ENCODE measurements at places on chromosomes 16 and 17.

DNA sequence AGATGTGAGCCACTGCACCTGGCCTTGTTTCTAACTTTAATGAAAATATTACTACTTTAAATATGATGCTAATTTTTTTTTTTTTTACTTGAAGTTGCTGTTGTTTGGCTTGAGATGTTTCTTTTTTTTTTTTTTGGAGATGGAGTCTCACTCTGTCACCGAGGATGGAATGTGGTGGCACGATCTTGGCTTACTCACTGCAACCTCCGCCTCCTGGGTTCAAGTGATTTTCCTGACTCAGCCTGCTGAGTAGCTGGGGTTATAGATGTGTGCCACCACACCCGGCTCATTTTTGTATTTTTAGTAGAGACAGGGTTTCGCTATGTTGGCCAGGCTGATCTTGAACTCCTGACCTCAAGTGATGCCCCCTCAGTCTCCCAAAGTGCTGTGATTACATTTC, 23.6 kb downstream of the IGSF6 start:
- DNase-seq: no peak

DNA sequence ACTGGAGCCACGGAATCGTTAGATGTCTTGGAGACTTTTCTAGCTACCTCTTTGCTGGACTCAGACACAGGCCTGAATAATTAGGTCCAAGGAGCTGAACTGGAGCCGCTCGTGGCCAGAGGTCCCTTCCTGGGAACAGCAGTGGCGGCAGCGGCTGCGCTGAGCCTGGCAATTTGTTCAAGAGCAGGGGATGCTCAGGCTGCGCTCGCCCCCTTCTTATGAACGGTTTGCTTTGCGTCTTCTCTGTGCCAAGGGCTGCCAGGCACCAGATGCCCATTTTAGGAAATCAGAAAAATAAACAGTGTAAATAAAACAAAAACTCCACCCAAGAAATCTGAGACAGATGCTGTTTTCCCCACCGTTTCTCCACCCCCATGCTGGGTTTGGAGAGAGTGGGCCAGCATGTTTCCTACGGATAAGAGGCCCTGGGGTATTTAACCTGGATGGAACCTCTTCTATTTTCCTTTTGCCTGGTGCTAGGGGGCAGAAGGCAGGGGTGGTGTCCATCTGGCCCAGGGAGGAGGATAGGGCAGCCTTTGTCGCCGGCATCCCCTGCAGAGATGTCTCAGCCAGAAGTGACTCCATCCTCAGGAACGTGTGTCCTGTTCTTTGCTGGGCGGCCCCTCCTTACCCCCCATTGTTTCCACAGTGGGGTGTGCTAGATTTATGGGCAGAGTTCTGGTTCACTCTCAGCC, 163.4 kb downstream of the SEC14L1 start:
- no peak for DNase-seq

DNA sequence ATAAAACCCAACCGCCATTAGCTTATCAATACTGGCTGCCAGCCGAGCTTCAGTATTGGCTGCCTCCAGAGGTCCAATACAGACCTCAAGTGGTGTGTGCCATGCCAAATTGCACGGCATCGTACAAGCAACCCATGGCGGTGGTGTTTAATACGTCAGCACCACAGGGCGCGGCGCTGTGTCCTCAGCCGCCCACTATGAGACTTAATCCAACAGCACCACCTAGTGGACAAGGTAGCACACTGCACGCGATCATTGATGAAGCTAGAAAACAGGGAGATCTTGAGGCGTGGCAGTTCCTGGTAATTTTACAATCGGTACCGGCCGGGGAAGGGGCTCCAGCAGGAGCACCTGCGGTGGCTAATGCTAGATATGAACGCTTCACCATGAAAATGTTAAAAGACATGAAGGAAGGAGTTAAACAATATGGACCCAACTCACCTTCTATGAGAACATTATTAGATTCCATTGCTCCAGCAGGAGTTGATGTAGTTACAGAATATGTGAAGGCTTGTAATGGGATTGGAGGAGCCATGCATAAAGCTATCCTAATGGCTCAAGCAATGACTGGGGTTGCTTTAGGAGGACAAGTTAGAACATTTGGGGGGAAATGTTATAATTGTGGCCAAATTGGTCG, 15.4 kb downstream of the FLYWCH1 start:
- peak; percentile 67 for DNase-seq

DNA sequence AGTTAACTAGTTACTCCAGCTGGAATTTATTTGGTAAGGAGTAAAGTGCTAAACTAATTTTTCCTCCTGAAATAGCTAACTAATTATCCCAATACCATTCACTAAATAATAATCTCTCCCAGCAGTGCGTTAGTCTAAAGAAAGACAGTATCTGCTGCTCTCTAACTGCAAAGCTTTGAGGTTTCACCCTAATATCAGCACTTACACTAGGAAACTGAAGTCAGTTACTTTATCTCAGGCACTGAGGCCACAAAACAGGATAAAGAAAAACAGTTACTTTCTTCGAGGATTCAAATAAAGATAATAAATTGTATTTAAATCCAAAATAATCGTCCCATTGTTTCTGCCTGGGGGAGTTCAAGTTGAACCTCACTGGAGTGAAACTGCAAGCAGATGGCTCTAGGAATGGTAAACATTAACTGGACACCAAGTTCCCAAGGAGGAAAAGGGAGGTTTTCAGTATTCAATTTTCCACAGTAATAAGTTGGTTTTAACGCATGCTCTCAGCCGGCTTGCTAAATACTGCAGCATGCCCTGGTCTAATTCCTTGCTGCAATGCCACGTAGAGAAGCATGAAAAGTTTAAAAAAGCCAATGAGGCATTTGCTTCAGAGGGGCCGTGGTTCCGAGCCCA, 20.0 kb upstream of the FOXJ1 start:
- DNase-seq: no peak

DNA sequence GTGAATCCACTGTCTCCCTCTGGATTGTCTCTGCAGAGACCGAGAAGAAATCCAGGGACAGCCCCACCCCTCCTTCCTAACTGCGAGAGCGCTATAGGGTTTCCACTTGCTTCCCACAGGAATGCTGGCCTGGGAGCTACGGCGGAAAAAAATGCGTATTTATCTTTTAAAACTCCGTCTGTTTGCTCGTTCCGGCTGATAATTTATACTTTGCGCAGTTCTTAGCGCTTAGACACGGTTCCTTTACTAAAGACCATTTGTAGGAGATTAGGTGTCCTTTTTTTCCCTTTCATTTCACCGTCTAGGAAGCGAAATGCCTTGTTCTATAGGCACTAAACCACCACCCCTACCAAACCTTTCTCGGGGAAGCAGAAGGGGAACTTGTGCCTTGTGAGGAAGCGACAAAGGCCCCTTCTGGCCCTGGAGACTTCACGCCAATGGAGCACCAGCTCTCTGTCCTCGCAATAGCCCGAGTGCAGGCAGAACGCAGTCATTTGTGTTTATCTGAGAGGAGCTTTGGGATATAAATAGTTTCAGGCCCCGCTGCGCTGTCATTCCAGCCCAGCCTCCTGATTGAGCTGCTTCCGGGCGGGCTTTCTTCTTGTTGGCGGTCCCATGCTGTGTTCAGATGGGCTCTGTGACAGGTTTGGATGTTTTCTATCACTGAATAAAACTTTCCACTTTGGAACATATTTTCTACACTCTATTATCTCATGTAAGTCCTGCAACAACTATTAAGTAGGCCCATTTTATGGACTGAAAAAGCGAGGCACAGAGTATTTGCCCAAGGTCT, 791 bp upstream of the SUPT4H1 start:
- no peak for DNase-seq

GRCh38 chr17:1628856-1629503, 346 bp upstream of the SLC43A2 start:
- peak; percentile 81 for DNase-seq

DNA sequence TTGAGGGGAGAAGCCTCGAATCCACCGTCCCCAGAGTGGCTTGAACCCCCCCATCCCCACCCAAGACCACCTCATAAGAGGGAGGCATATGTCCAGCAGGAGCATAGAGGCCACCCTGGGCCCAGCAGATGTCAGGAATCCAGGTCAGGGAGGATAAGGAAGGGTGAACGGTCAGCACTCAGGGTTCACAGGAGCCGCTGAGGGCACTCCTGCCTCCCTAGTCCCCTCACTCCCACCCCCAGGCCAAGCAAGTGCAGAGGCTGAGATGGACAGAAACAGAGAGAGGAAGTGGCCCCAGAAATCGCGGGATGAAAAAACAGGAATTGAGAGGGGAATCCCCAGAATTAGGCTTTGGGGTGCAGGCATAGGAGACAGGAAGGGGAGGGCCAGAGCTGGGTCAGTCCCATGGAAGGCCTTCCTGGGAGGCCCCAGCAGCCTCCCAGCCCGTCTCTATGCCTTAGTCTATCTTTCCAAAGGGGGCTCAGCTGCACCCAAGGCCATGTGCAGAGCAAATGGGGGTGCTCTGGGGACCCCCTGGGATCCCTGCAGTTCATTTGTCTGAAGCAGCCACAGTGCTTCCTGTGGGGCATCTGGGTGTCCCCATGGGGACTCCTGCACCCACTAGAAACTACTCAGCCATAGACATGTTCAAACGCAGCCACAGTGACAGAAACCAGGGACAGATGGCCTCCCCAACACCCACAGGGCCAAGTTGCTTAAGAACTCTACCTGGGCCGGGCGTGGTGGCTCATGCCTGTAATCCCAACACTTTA, 1.7 kb downstream of the CMTM3 start:
- DNase-seq: no peak

DNA sequence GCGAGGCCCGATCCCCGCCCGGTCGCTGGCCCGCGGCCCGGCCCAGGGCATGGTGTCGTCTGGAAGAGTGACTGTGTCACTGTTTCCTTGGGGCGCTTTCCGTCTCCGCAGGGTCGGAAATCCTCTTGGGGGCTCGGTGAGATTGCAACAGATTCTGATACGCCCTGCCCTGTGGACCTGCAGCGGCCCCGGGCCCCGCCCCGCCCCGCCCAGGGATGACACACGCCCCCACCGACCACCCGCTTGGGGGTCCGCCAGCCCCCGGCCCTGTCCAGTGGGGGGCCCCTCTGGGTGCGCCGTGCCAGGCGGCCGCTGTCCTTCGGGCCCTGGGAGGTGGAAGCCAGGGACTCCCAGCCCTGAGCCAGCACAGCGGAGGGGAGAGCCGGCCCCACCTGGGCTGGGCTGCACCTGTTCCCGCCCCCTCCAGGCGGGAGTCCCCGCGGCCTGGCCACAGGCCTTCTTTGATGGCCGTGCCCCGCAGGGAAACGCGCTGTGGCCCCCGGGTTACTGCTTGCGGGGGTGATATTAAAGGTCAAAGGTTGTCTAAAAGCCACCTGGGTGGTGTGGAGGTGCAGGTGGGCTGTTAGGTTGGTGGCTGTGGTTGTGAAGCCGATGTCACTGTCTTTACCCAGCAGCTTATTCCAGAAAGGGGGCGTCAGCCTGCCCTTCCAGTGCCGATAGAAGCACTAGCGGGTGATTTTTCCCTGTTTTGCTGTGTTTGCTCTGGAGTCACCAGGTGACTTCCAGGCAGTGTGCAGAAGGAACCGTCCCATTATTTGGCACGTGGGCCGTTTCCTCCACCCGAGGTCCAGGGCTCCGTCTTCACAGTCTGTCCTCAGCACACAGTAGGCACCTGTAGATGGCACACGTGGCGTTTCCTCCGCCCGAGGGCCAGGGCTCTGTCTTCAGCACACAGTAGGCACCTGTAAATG, 752 bp downstream of the TBC1D24 start:
- DNase-seq: no peak

GRCh38 chr17:78356101-78356713, 3.7 kb downstream of the SOCS3 start:
- DNase-seq: peak; percentile 82

GRCh38 chr17:40556884-40557414, 8.3 kb downstream of the CCR7 start:
- no peak for DNase-seq

DNA sequence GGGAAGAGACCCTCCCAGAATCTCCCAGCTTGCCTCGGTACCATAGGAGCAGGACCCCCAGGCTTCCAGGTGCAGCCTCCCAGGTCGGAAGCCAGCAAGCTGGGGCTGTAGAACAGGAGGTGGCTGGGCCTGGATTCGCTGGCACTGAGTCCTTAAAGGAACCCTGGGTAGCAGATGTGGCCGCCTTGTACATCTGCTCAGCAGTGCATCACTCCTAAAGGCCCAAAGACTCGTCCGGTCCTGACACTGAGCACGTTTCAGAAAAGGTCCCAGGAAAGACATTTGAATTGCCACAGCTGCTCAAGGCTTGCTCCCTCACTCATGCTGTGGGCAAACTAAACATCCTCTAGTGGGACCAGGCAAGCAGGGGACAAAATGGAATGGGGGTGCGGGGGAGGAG, 172.8 kb downstream of the RAB11FIP4 start:
- no peak for DNase-seq

- no peak for DNase-seq
Observed at GRCh38 chr17:17494870-17495535, 1.2 kb downstream of the RASD1 start.

DNA sequence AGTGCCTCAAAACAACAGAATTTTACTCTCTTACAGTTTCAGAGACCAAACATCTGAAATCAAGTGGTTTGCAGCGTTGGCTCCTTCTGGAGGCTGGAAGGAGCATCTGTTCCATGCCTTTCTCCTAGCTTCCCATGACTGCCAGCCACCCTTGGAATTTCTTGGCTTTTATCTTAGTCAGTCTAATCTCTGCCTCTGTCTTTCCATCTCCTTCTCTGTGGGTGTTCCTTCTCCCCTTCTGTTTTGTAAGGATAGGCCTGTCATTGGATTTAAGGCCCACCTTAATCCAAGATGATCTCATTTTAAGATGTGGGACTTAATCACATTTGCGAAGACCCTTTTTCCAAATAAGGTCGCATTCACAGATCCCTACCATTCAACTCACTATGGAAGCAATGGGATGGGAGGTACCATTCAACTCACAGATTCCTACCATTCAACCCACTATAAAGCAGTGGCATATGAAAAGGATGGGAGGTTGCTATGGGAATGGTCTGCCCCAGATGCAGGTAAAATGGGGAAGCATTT, 321.8 kb downstream of the WWOX start:
- DNase-seq: no peak

DNA sequence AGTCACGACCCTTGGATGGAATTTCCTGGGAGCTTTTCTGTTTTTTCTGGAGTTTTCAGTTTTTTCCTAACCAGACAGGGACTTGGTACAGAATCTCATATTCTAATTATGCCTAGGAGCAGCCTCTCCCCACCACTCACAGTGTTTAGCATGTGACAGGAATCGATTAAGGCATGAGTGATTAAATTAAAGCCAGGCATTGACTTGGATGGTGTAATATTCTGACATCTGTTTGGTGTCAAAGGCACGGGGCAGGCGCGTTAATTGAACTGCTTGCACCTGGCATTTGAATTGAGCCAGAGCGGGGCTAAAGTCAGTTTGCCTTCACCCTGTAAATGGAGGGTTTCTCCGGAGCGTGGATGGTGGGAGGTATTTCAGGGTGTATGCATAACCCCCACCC, 11.9 kb downstream of the MAPT start:
- DNase-seq: no peak

DNA sequence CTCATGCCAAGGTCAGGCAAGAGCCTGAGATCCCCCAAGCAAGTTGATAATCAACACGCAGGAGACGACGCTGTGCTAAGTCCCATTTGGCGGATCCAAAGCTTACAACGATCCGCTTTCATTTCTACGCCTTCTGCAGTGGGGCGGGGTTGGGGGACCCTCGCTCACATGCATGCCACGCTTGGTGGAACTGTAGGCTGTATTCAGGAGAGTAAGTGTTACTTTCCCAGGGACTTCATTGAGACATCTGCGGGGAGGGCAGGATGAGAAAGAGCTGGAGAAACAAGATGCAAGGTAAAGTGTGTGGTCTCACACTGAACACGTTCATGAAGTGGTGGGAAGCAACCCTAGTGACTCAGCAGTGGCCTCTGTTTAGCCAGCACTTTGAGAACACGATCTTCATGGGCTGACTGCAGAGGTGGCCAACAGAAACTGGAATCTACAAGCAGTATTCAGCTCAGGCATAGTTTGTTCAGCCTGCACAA, 100.5 kb downstream of the XYLT1 start:
- DNase-seq: no peak
